ENCODE measurements at places on chromosomes 16 and 17. TPM values are rescaled to one million over a fixed set of nuclear protein-coding genes. Genes with fewer than 3 reads are reported as not detected.

GRCh38 chr17:48297825-48298224 is 132.2 kb downstream of the SKAP1 start:
- H3K27ac ChIP-seq = no peak overlapping the region
- no peaks in the 10 kb centered on the region for H3K36me3 ChIP-seq
- no peaks in the 10 kb centered on the region for H3K27me3 ChIP-seq

DNA sequence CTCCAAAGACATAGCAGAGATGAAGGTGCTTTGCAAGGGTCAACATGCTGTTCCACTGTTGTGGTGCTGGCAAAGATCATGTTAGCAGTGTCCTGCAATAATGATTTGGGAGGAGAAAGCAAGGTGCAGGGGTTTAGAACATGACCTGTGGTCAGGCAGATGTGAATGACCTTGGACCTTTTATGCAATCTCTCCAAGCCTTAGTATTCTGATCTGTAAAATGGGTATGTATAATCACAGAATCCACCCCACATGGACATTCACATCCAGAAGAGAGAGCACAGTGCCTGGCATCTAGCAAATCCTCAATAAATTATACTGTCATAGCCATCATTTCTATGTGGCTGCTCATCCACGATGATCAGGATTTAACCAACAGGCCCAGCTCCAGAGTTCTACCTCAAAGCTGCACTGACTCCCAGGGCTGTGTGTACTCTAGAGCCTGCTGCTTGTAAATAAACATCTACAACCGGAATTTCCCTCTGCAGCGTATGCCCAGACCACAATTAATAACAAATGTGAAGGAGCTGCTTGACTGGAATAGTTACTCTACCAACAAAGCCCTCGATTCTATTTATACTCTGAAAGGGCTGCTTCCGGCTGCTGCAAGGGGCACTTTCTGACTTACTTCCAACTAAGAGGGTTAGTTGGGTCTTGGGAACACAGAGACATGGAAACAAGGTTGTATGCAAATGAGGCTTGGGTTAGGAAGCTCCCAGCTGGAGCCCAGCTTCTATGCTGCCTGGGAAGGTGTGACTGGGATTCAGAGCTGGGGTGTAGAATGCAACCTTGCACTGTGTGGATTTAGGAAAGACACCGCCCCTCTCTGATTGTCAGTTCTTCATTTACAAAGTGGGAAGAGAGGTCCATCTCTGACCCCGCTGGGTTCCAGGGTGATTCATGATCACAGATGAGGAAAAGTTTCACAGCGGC is 265.2 kb downstream of the XYLT1 start:
- DNase-seq = no peak
- H3K36me3 ChIP-seq = no peaks in the 10 kb centered on the region
- no peaks in the 10 kb centered on the region for H3K27me3 ChIP-seq
- peaks cover 8% of the 10 kb centered on the region for H3K4me1 ChIP-seq
- H3K4me3 ChIP-seq = no peak overlapping the region
- H3K27ac ChIP-seq = no peak overlapping the region

- no peak for DNase-seq
- no peak overlapping the region for H3K27ac ChIP-seq
- no peak overlapping the region for H3K4me3 ChIP-seq
- H3K36me3 ChIP-seq = no peaks in the 10 kb centered on the region
- H3K27me3 ChIP-seq = no peaks in the 10 kb centered on the region
- no peaks in the 10 kb centered on the region for H3K4me1 ChIP-seq
Observed at GRCh38 chr17:46869975-46870803, 18.8 kb downstream of the WNT9B start.

DNA sequence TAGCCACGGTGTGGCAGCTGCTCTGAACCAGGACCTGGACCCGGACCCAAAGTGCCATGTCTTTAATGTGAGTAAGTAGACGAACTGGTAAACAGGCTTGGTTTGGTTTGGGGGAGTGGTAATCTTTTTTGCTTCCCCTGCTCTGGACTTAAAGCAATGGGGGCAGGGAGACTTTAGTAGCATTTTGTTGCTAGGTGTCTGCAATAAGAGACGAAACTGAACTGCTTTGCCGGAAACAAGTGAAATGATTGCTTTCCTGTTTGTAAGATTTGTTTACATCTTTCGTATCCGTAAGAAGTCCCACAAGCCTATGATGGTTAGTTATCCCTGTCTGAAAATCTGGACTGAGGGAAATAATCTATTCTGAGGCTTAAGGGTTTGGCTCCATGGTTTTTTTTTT is 21.5 kb downstream of the PRCD start:
- H3K27ac ChIP-seq = no peak overlapping the region
- no peak for DNase-seq
- no peaks in the 10 kb centered on the region for H3K36me3 ChIP-seq

- no peak overlapping the region for H3K27ac ChIP-seq
- H3K27me3 ChIP-seq = no peaks in the 10 kb centered on the region
- H3K4me1 ChIP-seq = peaks cover 23% of the 10 kb centered on the region
- peak; percentile 90 for DNase-seq
Observed at GRCh38 chr17:74744714-74745547, 3.5 kb upstream of the NHERF1 start.

DNA sequence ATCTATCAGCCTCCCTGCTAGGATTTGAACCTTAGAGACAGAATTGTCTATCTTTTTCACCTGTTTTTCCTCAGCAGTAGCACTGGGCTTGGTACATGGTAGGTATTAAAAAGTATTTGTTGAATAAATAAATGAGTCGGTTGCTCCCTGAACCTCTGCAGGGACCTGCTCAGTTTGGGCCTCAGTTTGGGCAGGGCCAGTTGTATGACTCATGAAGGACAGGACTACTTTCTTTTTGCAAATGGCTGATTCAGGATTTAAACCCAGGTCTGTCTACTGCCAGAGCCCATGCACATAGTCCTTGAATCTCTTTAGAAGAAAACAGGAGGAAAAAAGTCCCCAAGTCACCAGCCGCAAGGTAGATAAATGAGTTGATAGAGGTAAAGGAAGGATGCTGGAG is 3.1 kb downstream of the MMP2 start:
- H3K4me1 ChIP-seq = peaks cover 23% of the 10 kb centered on the region
- no peaks in the 10 kb centered on the region for H3K36me3 ChIP-seq
- DNase-seq = no peak
- no peak overlapping the region for H3K27ac ChIP-seq
- H3K4me3 ChIP-seq = no peak overlapping the region

Gene CPHXL2
- 0.31 TPM for total RNA-seq

- H3K27ac ChIP-seq = peak overlapping the region; percentile 31
- peaks cover 36% of the 10 kb centered on the region for H3K4me1 ChIP-seq
- H3K36me3 ChIP-seq = no peaks in the 10 kb centered on the region
- H3K27me3 ChIP-seq = no peaks in the 10 kb centered on the region
- DNase-seq = no peak
- no peak overlapping the region for H3K4me3 ChIP-seq
Observed at GRCh38 chr16:88298833-88299745, 83.7 kb upstream of the ZNF469 start.
